ENCODE measurements at places on chromosomes 5 and 9.

GRCh38 chr9:105858006-105858690, 163.8 kb downstream of the TMEM38B start:
- no peak for DNase-seq

DNA sequence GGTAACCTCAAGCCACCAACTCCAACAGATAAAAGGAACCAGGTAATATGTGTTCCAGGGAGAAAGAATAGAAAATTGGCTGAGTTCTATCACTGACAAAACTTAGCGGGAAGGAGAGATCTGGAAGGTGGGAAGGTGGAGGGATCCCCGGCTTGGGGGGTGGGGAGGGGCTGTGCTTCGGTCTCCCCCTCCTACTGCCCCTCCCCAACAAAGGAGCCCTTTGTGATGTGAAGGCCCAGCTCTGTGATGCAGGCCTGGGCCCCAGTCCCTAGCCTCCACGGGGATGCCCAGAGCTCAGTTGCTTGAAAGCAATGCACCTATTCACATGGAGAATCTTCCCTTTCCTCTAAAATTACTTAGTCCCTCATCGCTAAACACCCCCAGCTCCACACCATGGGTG, 4.4 kb upstream of the ZNF484 start:
- DNase-seq, result no peak

DNA sequence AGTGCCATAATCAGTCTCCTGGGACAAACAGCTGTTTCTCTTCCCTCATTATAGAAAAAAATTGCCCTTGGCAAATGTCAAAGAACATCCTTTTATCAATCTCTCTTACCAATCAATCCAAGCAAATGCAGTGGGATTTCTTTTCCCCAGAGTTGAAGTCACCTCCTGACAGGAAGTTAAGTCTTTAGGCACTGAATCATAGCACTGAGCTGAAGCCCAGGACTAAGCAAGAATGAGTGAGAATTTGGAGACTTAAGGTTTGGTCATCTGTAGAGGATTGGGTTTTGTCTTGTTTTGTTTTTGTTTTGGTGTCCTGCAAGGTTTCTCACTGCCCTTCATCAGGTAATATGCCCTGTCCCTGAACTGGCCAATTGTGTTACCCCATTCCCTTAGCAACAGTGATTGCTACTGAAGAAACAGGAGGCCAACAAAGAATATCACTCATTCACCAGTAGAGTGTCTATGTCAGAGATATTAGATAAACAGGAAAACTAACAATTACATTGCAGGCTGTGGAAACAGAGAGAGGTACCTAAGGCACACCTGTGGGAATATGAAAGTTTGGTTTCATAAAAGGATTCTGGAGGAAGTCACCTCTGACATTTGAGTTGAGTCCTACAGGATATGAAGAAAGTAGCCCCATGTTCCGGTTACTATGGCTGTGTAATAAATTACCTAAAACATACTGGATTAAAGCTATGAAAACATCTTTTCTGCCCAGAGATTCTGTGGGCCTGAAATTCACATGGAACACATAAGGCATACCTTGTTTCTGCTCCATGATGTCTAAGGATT, 4.5 kb upstream of the FXN start:
- no peak for DNase-seq

- DNase-seq, result no peak
Measured at GRCh38 chr9:69822116-69822750, 1.6 kb downstream of the CFAP95 start.

DNA sequence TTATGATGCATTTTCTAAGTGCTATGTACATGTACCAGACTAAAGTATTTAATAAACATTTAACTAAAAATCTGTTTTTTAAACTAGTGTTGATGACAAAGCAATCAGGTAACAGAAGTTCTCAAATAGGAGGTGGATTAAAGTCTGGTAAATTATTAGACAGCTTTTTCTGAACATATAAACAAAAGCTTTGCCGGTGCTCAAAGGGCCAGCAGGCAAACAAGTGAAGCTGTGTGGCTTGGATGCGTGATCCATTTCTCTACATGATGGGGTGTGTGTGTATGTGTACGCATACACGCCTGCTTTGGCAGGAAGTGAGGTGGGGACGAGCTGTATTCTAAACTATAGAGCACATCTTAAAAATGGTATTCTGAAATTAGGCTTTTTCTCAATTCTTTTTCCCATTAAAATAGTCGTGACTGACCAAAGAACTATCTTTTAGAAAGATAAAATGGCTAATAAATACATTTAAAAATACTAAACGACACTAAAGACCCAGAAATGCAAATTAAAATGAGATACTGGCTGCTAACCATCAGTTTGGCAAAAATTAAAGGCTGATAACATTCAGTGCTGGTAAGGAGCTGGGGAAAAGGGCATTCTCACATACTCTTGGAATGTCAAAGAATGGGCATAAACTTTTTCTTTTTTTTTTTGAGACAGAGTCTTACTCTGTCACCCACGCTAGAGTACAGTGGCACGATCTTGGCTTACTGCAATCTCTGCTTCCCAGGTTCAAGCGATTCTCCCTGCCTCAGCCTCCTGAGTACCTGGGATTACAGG, 174.0 kb downstream of the MAPKAP1 start:
- DNase-seq, result no peak

- no peak for DNase-seq
Measured at GRCh38 chr5:168842571-168843205, 263.5 kb upstream of the PANK3 start.

DNA sequence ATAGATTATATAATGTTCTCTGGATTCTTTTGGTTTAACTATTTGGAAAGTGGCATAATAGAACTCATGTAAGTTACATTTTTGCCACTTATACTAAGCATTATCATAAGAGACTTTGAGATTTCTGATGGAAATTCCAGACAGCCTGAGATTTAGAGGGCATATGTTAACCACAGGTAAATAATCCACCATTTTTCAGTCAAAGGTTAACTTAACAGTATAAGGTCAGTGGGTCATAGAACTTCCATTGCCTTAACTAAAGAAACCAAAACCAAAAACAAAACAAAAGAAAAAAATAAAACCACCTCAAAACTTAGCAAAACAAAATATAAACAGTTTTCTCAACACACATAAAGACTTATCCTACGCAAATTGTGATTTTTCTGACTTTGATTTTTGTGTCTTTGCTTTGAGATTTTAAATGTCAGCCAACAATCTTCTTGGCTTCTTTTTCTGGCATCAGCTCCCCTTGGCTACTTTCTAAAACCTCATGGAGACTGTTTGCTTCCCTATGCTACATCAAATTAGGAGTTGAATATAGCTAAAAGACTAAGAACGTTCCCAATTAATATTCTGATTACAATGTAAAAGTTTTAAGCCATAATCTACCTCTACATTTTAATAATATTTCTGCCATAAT, 430.1 kb upstream of the DAB2 start:
- no peak for DNase-seq

GRCh38 chr9:117809751-117810150, 105.5 kb downstream of the TLR4 start:
- no peak for DNase-seq

DNA sequence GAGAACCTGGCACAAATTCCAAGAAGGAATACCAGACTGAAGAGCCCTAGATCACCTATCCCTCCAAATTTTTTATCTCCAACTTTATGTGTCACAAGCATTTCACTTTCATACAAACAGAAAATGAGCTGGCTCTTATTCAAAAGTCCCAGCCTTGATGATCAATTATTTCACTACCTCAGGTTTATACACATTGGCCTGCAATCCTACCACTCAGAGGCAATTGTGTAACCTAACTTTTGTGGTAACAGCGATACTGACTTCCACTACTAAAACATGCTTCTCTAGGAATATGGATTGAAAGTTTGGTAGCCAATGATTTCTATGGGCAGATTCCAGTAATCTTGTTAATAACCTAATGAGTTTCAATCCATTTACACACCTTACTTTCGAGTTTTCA, 10.5 kb downstream of the RNF38 start:
- DNase-seq, result no peak

- no peak for DNase-seq
Measured at GRCh38 chr5:74380193-74380592, 260.3 kb downstream of the ENC1 start.

All from HFF-Myc (cell line).